ENCODE measurements at places on chromosomes 3 and 15.

DNA sequence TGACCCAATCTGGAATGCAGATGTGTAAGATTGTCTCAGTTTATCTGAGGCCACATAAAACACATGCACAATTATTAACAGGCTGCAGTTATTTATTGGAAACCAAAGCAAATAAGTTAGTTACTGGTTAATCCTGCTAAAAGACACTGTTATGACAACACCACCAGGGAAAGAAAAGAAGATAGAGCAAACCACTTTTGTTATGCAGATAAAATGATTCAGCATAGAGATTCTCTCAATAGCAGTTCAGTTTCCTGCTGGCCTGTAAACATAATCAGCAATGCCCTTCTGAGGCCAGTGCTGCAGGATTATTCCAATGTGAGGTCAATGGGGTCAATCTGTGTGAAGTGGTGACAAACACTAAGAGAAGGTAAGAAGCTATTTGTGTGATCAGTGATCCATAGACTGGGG, 244.4 kb downstream of the ZBTB20 start:
- no peak overlapping the region for H3K4me3 ChIP-seq
- no peak for DNase-seq
- H3K27me3 ChIP-seq = no peaks in the 10 kb centered on the region

GRCh38 chr3:127064391-127065137, 81.6 kb downstream of the PLXNA1 start:
- H3K4me3 ChIP-seq = no peak overlapping the region
- no peaks in the 10 kb centered on the region for H3K4me1 ChIP-seq
- H3K36me3 ChIP-seq = no peaks in the 10 kb centered on the region
- H3K27me3 ChIP-seq = no peaks in the 10 kb centered on the region
- H3K27ac ChIP-seq = no peak overlapping the region
- DNase-seq = no peak

DNA sequence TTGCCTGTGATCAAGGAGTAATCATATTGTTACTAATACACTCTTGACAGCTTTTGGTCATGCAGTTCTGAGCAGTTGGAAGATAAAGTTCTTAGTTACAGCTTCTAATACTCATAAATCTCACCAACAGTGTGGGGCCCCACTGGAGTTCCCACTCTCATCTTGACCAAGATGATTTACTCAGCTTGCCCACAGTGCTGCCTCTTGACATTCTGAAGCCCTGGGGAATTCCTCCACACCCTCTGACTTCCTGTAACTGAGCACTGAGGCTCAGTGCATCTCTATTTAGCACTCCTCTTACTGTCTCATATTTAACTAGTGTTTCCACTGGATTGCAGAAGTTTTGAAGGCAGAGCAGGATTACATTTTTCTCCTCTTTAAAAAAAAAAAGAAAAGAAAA, 1.9 kb upstream of the ARL6IP5 start:
- no peak overlapping the region for H3K27ac ChIP-seq
- no peak for DNase-seq
- peaks cover 62% of the 10 kb centered on the region for H3K4me1 ChIP-seq
- H3K36me3 ChIP-seq = no peaks in the 10 kb centered on the region
- no peaks in the 10 kb centered on the region for H3K27me3 ChIP-seq
- H3K4me3 ChIP-seq = no peak overlapping the region

DNA sequence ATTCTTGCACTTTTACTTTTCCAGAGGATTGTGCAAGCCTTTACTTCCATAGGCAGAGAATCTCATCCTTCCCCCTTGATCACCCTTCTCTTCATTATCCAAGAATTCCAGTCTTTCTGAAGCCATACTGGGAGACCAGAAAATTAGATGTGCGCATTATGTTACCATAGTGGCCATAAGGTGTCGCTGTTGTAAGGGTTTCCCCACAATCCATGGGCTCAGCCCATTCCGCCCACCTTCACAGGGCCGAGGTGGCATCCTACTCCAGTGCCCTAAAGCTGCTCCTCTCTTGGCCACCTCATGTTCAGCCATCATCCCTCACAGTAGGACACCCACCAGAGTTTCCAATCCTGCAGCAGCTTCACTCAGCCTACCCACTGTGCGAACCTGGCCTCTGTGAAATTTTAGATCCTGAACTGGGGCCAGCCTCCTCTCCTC, 35.0 kb downstream of the CTSH start:
- H3K27me3 ChIP-seq = no peaks in the 10 kb centered on the region
- DNase-seq = no peak
- no peak overlapping the region for H3K4me3 ChIP-seq
- H3K36me3 ChIP-seq = no peaks in the 10 kb centered on the region

DNA sequence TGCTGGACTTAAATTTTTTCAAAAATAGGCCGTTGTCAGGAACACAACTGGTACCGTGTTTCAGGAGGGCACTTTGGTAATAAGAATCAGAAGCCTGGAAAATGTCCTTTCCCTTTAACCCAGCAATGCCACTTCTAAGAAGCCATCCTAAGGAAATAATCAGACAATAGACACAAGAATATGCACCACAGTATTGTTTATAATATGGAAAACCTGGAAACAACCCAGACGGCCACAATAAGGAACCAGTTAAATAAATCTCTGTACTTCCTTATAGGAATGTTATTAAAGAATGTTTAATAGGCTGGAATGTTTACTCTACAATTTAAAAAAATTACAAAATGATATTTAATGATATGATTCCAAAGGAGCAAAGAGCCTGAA, 30.4 kb upstream of the ATP1B3 start:
- H3K4me3 ChIP-seq = no peak overlapping the region
- no peaks in the 10 kb centered on the region for H3K36me3 ChIP-seq
- no peak overlapping the region for H3K27ac ChIP-seq
- H3K27me3 ChIP-seq = no peaks in the 10 kb centered on the region

DNA sequence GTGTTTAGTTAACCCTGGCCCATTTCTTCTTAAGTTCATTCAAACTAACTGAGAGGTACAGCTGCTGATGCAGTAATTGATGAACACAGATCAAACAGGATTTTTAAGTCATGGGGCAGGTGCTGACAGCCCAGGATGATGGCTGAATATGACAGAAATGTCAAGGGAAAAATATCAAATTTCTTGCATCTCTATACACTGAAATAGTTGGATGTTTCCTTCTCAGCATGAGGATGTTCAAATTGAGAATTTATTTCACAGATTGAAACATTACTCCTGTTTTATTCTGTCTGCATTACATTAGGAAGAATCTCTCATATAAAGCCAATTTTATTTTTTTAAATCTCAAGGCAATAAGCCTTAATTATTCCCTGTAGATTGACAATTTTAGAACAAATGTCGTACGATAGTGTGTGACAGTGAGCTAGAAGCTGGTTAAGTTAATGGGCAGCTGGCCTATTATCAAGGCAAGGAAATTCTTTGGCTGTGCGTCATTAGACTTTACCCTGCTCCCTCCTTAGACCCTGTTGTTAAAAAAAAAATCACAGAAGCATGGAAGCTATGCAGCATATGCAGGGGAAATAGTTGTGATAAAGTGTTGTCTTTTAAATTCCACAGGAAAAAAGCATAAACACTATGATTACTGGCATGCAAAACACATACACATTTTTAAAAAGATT, 183.8 kb upstream of the KCNMB2 start:
- H3K4me1 ChIP-seq = no peaks in the 10 kb centered on the region
- no peaks in the 10 kb centered on the region for H3K36me3 ChIP-seq
- no peak for DNase-seq
- no peak overlapping the region for H3K27ac ChIP-seq
- no peaks in the 10 kb centered on the region for H3K27me3 ChIP-seq

- H3K4me1 ChIP-seq = no peaks in the 10 kb centered on the region
- DNase-seq = no peak
- no peak overlapping the region for H3K27ac ChIP-seq
- no peaks in the 10 kb centered on the region for H3K27me3 ChIP-seq
- H3K36me3 ChIP-seq = no peaks in the 10 kb centered on the region
- H3K4me3 ChIP-seq = no peak overlapping the region
Measured at GRCh38 chr3:40071683-40072238, 237.7 kb upstream of the EIF1B start.

DNA sequence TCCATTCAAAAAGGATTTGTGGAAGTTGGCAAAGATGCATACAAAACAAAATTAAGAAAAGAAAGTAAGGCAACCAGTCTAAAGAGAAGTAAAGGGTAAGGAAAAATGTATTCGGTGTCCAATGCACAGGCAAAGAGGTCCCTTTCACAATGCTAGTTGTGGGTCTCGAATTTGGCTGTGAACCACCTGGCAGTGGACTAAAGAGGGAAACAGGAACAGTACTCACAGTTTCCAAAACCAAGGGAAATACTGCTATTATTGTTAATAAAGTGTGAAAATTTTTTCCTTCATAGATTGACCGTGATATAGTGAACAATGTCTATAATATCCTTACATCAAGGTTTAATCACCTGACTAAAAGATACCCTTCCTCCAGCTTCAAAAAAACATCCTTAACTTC, 57.9 kb downstream of the TNIK start:
- H3K4me3 ChIP-seq = no peak overlapping the region
- H3K36me3 ChIP-seq = no peaks in the 10 kb centered on the region
- no peaks in the 10 kb centered on the region for H3K27me3 ChIP-seq
- no peak overlapping the region for H3K27ac ChIP-seq
- peaks cover 10% of the 10 kb centered on the region for H3K4me1 ChIP-seq

DNA sequence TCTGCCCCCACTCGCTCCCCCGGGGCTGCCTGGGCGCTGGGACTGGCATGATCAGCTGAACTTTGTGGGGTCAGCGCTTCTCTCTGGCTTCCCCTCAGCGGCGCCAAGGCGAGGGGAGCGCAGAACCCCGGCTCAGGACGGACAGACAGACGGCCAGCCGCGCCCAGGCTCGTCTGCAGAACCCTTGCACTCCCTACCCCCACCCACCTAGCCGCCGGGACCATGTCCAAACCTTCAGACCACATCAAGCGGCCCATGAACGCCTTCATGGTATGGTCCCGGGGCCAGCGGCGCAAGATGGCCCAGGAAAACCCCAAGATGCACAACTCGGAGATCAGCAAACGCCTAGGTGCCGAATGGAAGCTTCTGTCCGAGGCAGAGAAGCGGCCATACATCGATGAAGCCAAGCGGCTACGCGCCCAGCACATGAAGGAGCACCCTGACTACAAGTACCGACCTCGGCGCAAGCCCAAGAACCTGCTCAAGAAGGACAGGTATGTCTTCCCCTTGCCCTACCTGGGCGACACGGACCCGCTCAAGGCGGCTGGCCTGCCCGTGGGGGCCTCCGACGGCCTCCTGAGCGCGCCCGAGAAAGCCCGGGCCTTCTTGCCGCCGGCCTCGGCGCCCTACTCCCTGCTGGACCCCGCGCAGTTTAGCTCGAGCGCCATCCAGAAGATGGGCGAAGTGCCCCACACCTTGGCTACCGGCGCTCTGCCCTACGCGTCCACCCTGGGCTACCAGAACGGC, 621 bp downstream of the SOX14 start:
- peaks cover 35% of the 10 kb centered on the region for H3K4me1 ChIP-seq
- peaks cover 5% of the 10 kb centered on the region for H3K27me3 ChIP-seq
- no peaks in the 10 kb centered on the region for H3K36me3 ChIP-seq
- no peak overlapping the region for H3K27ac ChIP-seq
- DNase-seq = no peak

DNA sequence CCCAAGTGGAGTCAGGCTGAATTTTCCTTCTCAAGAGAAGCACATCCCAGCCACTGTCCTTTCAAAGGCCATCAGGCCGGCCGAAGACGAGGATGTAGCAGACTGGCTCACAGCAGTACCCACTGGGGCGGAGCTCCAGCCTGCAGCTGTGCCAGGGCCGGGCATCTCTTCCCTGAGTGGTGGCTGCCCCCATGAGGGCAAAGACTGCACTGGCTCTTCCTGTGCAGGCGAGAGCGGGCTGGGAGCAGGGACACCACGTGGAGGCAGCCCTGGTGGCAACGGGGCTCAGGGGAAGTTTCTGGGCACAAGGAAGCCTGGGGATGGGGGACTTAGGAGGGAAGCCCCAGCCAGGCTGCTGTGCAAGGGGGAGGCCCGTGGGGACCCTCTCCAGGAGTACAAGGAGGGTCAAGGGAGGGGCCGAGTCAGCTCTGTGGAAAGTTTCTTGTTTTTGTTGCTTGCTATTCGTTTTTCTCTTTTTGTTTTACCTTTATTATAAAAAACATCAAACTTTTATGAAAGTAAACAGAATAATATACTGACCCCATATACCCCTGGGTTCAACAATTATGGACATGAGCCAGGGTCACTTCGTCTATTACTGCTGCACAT, 66.1 kb downstream of the RPN1 start:
- no peaks in the 10 kb centered on the region for H3K27me3 ChIP-seq
- no peak for DNase-seq
- H3K4me1 ChIP-seq = no peaks in the 10 kb centered on the region
- H3K27ac ChIP-seq = no peak overlapping the region
- H3K4me3 ChIP-seq = no peak overlapping the region
- H3K36me3 ChIP-seq = no peaks in the 10 kb centered on the region

DNA sequence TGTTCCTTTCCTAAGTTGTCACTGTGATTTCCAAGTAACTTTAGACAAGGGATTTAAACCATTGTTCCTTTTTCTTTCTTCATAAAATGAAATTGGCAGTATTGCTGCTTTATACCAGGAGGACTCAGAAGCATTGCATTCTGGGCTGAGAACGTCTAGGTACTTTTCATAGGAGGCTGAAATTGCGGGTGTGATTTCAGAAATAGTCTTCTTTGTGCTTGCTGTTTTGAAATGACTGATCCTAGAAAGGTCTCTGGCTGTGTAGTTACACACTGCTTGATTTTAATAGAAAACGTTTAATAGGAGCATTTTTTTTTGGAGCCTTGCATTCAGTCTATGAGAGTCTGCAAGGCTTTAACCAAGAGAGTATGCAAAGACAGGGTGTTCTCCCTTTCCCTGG, 56.3 kb downstream of the PPM1L start:
- H3K4me3 ChIP-seq = no peak overlapping the region
- no peaks in the 10 kb centered on the region for H3K27me3 ChIP-seq
- H3K36me3 ChIP-seq = no peaks in the 10 kb centered on the region
- peaks cover 34% of the 10 kb centered on the region for H3K4me1 ChIP-seq
- DNase-seq = no peak

- H3K4me1 ChIP-seq = no peaks in the 10 kb centered on the region
- no peak overlapping the region for H3K27ac ChIP-seq
- no peaks in the 10 kb centered on the region for H3K27me3 ChIP-seq
- no peak overlapping the region for H3K4me3 ChIP-seq
- DNase-seq = no peak
Measured at GRCh38 chr3:49845694-49846093, 10.7 kb downstream of the TRAIP start.

DNA sequence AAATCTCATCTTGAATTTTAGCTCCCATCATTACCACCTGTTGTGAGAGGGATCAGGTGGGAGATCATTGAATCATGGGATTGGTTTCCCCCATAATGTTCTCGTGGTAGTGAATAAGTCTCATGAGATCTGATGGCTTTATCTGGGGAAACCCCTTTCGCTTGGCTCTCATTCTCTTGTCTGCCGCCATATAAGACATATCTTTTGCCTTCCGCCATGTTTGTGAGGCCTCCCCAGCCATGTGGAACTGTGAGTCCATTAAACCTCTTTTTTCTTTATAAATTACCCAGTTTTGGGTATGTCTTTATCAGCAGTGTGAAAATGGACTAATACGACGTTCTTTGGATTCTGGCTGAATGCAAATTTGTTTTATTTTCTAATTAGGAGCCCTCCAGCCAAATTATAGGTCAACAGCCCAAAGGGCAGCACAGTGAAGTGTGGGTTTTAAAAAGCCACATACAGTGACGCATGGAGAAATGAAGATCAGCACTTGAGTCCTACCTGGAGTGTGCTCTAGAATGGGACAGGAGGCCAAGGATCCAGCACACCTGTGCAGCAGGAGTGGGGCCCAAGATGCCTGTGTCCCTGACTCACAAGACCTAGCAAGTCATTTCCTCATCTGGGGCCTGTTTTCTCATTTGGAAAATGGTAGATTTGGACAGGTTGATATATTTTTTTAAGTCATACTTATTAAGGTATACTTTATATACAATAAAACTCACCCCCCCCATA, 89.6 kb downstream of the MB21D2 start:
- H3K27ac ChIP-seq = no peak overlapping the region
- H3K4me1 ChIP-seq = peaks cover 12% of the 10 kb centered on the region
- no peaks in the 10 kb centered on the region for H3K27me3 ChIP-seq
- H3K4me3 ChIP-seq = no peak overlapping the region
- no peak for DNase-seq

Measured in vagina (tissue), 2 donors.